Activated T-helper 1 cell treated with anti-CD3 and anti-CD28 coated beads, Interleukin-2, amount 50 U/mL, for 16 hours (primary cell): ENCODE measurements at places on chromosomes 3 and 15.

DNA sequence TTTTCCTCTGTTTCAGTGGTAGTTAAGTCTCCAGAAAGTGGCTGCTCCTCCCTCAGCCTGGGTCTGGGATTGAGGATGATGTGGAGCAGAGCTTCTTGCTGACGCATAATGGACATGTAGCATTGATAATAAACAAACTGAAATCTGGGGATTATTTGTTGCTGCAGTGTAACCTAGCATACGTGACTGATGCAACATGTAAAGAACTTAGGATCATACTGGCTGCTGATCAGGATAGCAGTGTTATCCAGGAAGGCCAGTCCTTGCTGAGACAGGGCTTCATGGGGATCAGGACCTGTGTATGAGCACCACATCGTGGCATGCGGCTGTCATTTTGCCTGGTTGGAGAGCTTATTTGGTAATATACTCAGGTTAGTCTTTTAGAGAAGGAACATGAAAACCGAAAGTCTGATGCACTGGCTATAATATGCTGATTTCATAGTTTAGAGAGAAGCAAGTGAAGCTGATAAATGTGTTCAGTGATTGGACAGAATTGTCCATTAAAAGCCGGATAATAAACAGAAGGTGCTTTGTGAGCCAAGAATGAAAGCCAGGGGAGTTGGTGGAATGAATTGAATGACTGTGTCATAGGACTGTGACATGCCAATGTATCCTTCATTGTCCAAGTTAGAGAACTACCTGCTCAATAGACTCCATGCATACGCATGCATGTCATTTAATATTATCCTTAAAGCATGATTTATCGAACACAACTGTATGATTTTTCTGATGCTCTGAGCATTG lies 4.1 kb downstream of the MINAR1 start:
- no peak for DNase-seq

GRCh38 chr3:140363801-140364200 lies 314.1 kb upstream of the TRIM42 start:
- DNase-seq: no peak

DNA sequence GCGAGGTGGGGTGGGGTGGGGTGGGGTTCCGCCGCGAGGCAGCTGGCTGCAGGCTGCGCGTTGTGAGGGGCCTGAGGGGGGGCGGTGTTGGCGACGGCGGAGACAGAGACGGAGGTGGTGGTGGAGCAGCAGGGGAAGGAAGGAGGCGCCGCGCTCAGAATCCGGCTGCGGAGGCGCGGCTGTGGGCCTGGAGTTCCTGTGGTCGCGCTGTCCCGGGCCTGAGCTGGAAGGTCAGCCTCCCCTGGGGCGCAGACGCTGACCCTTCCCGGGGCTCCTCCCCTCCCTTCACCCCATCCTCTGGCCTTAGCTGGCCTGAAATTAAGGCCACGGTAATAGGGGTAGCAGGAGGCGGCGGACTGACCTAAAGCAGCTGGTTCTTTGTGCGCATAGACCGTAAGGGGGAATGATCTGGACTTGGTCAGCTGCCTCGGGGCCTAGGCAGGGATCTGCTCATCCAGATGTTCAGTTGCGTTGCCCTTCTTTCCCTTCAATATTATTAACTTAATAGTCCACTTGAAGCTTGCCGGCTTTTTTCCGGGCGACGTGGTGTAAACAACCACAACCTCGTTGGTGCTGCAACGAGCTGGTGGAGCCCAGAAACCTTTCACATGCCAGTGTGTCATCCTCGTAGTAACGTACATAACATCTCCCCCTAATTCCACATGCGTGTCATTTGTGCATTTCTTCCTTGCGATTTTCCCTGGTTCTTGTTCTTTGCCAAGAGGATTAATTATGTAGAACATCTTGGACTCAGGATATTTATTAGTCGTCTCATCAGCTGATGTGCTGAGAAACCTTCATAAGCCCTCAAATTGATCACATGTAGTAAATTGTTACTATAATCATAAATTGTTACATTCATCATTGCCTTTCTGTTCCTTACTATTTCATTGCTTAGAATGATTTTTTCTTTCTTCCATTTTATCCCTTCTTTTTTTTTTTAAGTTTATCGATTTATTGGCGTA lies 626 bp downstream of the SEC62 start:
- DNase-seq: no peak

- peak; percentile 29 for DNase-seq
Observed at GRCh38 chr3:119294696-119295671, 801 bp downstream of the ARHGAP31 start.

GRCh38 chr15:77720173-77720572 lies 87.5 kb upstream of the LINGO1 start:
- DNase-seq: no peak

DNA sequence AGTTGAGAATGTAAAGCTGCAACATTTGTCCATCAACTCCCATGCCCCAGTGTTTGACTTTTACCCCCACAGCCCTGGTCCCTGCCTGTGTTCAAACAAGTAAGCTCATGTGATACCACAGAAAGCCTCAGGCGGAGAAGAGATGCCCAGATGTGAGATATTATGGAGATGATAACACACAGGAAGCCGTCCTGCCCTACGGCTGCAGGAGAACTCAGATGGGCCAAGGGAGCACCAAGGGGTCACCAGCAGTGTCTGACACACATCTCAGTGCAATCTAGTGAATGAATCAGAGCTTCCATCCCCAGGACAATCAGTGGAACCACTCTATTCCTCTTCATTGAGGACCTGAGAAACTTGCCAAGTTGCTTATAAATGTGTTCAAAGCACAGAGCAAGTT lies 14.0 kb upstream of the SPINK8 start:
- no peak for DNase-seq

DNA sequence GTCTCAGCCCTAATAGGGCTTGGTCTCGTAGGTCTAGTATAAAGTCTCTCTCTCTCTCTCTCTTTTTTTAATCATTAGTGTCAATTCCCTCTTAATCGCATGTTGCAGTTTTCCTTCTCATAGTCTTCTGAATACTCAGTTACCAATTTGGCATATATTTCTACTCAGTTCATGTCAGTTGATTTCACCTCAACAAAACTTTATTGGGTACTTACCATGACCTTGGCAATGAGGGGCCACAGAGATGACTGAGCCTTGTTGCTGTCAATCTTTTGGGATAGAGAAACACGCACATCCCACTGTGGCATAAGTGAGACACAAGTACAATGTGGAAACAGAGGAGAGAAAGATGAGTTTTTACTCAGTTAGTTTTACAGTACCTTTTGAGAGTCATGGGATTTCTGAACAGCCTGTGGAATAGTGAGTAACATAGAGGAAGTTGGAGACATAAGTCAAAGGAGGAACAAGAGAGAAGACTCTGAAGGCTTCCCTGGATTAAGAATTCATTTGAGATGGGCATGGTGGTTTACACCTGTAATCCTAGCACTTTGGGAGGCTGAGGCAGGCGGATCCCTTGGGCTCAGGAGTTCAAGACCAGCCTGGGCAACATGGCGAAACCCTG lies 150.2 kb upstream of the CBLB start:
- DNase-seq: no peak

GRCh38 chr3:57464011-57464410 lies 80.1 kb downstream of the DNAH12 start:
- DNase-seq: no peak
